Hippocampal formation (tissue), 2 donors: ENCODE measurements at places on chromosomes 7 and 10.

GRCh38 chr10:2121929-2122328, 384.6 kb upstream of the ADARB2 start:
- no peak for DNase-seq

GRCh38 chr7:74606101-74606908, 51.2 kb upstream of the GTF2I start:
- no peak for DNase-seq

GRCh38 chr7:121352323-121352722, 23.5 kb downstream of the WNT16 start:
- no peak for DNase-seq

DNA sequence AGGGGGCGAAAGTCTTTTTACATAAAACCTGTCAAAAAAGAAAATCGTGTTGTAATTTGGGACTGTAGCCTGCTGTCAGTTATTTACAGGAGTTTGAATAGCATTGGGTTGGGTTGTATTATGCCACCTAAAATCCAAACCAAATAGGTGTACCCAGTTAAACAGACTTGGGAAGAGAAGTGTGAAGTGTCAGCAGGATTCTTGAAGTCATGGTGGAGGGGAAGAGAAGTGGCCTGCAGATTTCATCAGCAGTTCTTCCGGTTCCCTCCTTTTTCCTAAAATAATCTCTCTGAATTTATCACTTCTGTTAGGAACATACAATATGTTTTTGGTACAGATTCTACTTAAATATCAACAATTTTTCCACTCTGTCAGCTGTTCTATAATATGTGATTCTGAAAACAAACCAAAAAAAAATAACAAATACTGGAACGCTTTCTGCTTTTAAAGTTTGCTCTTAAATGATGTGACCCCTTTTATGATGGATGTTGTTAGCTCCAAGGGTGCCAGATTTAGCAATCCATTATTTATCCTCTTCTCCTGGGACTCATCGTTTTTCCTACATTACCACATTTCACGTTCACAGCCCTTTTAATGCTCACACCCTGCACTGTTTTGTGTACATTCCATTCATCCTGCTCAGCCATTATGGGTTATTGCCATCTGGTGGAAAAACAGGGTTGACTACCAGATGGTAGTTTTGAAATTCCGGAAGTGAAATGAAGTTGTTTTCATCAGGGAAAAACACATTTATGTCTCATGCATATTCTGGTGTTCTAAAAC, 18.7 kb upstream of the ARHGAP12 start:
- peak; percentile 35 for DNase-seq

DNA sequence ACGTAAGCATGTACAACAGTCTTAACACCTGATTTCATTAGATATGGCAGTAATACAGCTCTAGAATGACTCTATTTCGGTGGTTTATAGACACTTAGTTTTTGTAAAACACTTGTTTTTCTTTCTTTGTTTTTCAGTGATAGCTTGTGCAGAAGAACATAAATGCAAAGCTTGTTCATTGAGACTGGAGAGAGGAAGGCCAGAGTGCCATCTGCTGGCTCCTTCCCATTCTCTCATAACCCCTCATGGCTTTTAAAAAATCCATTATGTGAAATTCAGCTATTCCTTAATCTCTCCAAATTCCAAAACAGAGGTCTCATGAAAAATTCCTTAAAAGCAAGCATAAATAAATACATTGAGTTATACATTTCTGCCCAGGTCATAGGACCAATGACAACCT, 76.3 kb downstream of the CACNB2 start:
- peak; percentile 40 for DNase-seq

GRCh38 chr10:114518401-114519305, 114.4 kb upstream of the AFAP1L2 start:
- DNase-seq, result no peak

DNA sequence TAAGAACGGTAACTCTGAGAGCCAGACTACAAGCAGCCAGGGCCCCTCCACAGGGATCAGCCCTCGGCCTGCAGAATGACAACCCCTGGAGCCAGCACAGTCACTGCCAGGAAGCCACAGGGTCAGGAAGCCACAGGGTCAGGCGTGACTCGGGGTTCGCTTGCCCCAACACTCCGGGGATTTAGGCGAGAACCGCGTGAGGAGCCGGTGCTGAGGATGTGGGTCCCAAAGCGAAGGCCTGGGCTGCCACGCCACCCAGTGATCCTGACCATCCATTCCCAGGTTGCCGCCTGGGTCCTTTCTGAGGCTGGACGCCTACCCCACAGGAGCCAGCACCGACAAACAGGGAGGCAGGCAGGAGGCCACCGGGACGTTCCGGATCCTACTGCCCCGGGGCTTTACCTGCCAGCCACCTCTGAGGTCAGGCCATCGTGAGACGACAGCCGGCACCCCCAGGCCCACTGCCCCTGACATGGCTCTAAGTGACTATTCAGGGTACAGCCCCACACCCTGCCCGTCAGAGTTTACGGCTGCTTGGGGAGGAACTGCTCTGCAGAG, 228.6 kb downstream of the ELFN1 start:
- DNase-seq, result no peak

GRCh38 chr10:6151087-6151977, 51.4 kb upstream of the PFKFB3 start:
- peak; percentile 72 for DNase-seq

DNA sequence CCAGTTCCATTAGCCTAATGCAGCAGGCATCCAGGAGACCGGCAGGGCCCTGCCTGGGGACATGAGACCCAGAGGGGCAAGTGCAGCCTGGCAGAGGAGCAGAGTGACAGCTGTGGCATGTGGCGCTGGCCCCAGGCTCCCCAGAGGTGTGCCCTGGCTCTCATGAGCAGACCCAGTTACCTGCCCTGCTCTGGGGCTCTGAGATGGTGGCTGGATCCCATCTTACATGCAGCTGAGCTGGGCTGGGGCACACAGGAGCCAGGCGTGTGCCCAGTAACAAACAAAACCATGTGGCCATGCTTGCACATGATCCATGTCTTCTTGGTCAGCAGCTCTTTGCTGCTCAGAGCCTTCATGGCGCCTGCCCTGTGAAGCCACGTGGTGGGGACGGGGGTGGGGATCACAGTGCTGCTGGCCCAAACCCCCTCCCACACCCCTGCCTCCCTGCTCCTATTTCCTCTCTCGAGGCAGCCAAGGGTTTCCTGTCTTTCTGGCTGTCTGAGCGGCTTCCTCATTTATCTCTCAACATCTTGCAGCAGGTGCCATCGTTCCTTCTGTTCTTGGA, 40.3 kb upstream of the GTF2I start:
- DNase-seq, result no peak

DNA sequence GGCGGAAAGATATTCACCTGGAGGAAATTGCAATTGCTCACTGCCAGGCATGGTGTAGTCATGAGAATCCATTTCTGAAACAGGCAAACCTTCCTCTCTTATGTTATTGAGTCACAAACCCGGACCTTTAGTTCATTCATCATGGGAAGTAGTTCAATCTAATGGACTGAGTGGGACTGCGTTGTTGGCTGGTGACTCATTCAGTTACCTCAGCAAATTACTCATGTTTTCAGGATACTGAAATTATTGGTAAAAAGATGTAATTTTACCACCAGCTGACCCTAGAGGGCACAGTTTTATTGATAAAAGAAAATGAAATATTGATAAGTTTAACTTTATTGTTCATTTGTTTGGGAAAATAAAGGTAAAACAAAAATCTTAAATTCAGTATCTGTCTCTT, 1194.4 kb upstream of the SORCS1 start:
- no peak for DNase-seq

DNA sequence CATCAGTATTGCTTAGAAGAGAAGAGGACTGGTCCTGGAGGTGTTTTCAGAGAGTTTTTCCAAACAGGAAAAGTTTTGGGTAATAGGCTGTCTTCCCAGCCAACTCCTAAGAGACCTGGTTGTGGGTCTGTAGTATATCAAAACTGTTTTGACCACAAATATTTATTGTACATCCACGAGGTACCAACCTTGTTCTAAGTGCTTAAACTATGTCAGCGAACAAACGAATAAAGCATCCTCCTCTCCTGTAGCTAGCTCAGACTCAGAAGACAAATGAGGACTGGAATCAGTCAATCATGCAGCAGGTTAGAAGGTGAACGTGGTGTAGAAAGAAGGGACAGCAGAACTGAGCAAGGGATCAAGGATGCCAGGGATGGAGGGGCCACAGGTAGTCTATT, 61.6 kb upstream of the MKI67 start:
- no peak for DNase-seq

- no peak for DNase-seq
These were observed 87.4 kb downstream of the GOLGA7B start for GRCh38 chr10:97937054-97937453.

DNA sequence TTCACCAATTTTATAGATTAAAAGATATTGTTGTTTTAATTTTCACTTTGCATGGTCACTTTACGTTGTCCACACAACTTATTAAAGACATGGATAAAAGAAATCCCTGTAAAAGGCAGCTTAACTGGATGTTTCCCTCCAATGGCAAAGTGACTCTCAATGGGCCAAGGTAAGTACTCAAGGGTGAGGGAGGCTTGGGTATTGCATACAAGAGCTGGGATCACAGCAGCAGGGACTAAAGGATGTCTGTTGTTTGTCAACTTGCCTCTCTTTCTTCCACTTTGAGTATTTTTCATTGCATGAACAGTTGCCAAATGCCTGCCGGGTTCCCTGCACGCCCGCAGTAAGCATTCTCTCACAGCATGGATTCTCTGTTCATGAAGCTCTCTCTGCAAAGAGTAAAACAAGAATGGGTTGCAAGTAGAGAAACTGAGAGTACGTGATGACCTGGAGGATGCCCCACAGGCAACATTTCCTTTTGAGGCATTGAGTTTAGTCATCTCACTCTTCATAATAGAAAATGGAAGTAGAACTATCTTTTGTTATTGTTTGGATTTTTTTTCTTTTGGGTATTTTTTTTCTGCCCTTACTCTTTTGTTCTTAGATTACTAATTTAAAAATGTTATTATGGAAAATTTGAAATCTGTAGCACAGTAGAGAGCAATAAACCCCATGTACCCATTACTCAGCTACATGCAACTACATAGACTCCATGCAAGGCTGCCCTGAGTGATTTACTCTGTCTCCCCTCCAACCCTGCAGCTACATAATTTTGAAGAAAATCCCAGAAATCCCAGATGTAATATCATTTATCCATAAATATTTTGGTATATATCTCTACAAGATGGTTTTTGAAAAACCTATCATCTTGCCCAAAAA, 26.3 kb downstream of the GPR141 start:
- no peak for DNase-seq

- DNase-seq, result no peak
These were observed 10.2 kb downstream of the CYTH3 start for GRCh38 chr7:6262221-6262620.

DNA sequence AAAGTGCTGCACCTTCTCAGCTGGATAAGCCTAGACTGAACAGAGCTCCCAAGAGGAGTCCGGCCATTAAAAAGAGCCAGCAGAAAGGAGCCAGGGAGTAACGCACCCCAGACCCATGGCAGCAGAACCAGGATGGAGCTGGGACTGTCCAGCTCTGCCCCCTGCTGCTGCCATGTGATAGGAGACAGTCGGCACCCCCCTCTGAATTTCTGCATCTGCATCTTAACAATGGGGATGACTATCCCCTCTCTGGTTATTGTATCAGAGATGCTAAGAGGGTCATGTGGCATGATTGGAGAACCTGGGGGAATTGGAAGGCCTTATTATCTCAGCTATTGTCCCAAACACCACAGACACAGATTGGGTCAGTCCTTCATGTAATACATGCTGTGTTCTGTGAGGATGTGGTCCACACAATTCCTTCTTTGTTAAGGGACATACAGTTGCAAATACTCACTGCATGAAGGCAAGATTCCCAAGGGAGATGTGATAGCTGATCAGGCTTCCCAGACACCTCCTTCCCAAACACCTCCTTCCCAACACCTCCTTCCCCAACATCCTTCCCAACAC, 29.3 kb downstream of the PLEKHS1 start:
- DNase-seq, result peak; percentile 6

DNA sequence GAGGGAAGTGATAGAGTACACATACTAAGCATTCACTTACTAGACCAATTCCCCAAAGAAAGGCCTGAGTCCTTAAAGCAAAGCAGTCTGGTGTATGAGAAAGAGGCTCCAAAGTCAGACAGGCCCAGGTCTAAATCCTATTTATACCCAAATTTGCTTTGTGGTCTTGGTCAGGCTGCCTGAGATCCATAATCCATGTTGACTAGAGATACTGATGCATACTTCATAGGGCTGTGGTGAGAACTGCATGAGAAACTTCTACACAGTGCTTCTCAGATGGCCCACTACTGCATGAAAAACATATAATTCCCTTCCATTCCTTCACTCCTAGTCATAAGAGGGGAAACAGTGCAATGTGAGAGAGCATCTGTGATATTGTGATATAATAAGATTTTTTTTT, 81.6 kb upstream of the SP4 start:
- DNase-seq, result no peak

- DNase-seq, result no peak
These were observed 497.3 kb upstream of the GALNT17 start for GRCh38 chr7:70634610-70635068.

- peak; percentile 41 for DNase-seq
These were observed 92.9 kb downstream of the CELF2 start for GRCh38 chr10:11110539-11110938.

GRCh38 chr10:22825841-22826240, 102.0 kb upstream of the ARMC3 start:
- DNase-seq, result no peak

DNA sequence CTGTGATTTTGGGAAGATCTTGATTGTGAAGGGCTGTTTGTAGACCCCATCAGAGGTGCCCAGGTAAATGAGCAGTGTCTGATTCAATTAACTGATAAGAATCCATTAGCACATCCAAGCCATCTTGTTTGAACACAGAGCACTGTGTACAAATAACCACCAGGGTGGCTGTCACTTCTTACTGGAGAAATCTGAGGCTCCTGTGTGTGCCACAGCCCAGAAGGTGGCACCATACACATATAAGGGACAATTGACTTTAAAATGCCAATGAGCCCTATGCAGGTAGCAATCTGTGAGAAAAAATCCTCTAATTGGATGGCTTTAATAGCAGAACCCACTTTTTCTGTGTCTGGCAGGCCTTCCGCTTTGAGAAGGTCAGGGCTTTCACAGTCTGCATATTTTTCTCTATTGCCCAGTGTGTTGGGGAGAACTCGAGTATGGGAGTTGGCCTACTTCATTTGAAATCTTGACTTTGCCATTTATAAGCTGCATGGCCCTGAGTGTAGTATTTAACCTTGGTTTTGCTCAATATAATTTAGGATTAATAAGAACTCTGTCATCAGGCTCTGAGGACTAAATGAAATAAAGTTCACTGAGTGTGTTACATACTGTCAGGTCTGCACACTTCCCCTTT, 517.4 kb downstream of the CCSER2 start:
- DNase-seq, result peak; percentile 5

- no peak for DNase-seq
These were observed 94.1 kb upstream of the KLF6 start for GRCh38 chr10:3879073-3879472.

DNA sequence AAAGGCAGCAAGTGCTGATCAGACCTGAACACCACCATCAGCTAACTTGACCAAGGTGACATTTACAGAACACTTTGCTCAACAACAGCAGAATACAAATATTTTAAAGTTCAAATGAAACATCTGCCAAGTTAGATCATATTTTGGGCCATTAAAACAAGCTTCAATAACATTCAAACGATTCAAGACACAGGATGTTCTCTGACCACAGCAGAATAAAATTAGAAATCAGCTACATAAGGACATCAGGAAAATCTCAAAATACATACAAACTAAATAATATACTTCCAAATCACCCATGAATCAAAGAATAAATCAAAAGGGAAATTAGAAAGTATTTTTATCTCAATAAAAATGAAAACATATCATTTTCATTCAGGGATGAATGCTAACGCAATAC, 173.0 kb downstream of the PKD1L1 start:
- no peak for DNase-seq
